ENCODE measurements at places on chromosomes 12 and 14. TPM values are rescaled to one million over a fixed set of nuclear protein-coding genes. Genes with fewer than 3 reads are reported as not detected.

DNA sequence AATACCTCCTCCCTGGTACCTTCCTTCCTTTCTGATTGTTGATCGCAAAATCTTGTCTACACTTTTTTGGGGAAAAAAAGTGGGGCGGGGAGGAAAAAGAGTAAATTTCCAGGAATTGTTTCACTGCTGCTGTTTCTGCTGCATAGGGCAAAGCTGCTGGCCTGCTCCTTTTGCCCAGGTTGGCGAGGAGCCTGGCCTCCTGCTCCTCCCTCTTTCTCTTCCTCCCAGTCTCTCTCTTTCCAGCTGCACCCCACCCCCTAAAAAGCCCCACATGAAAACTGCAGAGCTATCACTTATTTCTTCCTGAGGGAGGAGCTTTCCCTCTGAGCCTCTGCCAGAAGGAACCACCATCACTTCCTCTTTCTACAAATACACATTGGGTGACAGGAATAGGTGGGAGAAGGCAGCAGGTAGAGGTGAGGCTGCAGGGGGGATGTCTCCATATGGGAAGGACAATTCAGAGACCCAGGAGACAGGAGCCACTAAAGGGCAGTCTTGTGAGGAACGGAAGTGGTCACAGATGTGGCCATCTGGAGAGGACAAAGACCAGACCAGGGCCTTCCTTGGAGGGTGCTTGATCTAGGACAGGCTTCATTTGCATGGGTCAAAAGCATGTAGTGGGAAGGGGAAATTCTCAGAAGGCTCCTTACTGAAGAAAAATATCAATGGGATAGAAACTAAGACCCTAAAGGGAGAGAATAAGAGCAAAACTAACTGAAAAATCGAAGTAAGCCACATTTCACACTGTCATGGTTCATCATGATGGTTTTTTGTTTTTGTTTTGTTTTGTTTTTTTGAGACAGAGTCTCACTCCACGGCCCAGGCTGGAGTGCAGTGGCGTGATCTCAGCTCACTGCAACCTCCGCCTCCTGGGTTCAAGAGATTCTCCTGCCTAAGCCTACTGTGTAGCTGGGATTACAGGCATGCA, 14.8 kb downstream of the ZBTB39 start:
- DNase-seq = peak; percentile 17

- DNase-seq = no peak
These were observed 1.1 kb downstream of the MYF5 start for GRCh38 chr12:80717856-80718255.

DNA sequence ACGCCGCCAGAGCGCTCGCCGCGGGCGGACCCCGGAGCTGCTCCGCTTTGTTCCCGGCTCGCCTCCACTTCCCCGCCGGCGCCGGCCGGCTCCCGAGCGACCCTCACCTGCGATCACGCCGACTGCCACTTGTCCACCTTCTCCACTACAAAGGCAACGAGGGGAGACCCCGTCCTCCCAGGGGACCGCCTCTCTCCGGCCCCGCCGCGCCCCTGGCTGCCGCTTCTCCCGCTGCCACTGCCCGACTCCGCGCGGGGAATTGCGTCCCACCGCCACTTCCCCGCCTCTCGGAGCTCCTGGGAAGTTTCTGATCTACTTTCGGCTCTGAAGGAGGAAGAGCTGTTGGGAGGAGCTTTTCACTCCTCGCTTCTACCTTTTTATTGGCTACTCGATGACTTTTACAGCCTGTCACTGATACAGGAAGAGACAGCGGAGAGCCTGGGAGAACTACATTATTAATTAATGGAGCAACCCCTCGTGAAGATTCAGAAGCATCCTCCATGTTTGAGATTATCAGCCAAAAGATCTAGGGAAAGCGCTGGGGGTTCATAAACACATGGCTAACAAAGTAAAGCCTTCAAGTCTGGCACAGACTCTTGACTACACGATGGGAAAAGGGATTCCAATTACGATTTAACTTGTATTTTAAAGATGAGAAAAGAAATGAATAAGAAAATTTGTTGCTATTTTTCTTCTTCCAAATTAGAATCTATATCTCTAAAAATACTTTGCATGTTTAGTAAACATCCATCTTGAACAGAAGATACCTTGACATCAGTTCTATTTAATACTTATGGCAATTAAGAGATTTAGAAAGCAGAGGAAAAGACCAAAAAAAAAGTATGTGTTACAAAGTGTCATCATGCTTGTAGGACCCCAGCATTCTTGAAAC, at the start of gene BAZ1A:
TSS of gene BAZ1A (minus strand) at position 330 of the 892 bp plus-strand sequence. CDS start 756 bp downstream, outside the sequence.
- peak; percentile 67 for DNase-seq

DNA sequence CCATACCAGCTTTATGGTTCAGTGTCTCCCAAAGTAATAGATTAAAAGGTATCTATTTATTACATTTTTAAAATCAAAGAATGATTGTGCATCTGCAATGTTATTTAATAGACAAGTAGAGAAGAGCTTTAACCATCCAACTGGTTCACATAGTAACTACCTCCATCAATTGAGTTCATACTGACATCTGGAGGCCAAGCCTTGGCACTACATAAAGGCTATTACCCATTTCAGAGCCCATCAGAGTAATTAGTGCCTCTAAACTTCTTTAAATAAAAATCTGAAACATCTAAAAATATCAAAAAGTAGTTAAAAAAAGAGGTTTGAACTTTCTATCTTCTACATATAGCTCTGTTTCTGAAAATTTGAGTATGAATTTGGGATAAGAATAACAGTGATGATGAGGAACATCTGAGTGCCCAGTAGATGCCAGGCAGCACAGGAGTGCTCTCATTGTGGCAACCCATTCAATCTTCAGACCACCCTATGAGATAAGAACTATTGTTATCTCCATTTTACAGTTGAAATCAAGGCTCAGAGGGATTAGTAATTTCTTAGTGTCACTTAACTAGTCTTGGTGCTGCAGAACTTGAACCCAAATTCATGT, 132.9 kb upstream of the DAAM1 start:
- peak; percentile 66 for DNase-seq

GRCh38 chr14:96297000-96297399, 41.0 kb downstream of the BDKRB1 start:
- DNase-seq = no peak

GRCh38 chr14:93799989-93800921, 12.0 kb upstream of the PRIMA1 start:
- DNase-seq = no peak

GRCh38 chr12:52223406-52224039, 9.5 kb upstream of the KRT7 start:
- DNase-seq = no peak

DNA sequence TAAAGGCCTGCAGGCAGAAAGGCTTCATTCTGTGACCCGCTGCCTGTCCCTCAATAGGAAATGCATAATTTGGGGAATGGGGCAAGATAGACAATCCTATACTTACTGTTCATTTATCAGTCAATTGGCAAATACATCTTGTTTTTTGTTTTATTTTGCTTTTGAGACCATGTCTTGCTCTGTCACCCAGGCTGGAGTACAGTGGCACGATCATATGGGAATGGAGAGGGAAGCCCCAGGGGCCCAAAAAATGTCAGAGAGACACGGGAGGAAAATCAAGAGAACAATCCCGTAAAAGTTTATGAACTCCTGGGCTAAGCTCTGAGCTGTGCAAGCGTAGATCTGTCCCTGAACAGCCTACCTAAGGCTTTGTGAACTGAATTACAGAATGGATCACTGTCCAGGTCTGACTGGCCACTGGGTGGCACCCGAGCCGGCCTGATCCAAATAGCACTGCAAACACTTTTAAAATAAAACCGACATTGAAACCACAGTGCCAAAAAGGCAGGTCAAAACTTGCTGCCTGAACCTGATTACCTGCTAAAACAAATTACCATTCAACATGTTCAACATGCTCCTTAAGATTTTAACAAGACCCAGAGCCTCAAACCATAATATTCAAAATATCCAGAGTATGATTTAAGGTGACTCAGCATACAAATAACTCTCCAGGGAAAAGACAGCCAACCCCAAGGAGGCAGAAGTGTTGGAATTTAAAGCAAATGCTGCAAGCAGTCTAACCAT, 11.8 kb downstream of the COPS7A start:
- DNase-seq = peak; percentile 32

DNA sequence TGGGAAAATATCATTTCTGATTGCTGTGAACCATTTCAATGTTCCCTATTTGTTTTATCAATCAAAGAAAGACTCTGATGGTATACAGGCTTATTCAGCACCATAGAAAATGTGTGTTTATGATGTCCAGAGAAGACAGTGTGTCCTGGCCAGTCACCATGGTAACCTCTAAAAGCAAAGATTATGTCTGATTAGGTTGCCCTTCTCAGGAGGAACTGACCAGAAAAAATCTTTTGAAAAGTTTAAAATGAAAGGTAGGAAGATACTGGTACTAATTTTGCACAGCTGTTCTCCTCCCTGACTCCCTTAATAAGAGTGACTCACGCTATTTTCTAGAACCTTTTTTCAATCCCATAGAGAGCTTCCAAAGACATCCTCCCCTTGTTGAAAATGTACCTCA, 391.8 kb upstream of the DCN start:
- no peak for DNase-seq

DNA sequence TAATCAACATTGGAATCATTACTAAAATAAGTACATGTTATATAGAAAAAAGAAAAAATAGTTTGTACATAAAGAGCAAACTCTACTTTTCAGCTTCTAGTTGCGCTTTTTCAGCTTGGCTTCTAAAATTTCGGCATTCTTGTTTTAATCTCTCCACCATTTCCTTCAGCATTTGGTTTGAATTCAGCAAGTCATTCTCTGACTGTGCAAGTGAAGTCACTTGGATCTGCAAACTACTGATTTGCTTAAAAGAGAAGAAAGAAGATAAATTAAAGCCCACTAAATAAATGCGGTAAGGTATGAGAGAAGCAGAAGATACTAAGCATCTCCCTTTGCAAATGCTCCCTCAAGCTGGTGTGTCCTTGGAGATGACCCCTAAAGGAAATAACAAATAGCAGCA, 126.3 kb downstream of the CEP83 start:
- DNase-seq = no peak

- DNase-seq = peak; percentile 80
These were observed 3.8 kb upstream of the SMARCC2 start for GRCh38 chr12:56193025-56193578.

DNA sequence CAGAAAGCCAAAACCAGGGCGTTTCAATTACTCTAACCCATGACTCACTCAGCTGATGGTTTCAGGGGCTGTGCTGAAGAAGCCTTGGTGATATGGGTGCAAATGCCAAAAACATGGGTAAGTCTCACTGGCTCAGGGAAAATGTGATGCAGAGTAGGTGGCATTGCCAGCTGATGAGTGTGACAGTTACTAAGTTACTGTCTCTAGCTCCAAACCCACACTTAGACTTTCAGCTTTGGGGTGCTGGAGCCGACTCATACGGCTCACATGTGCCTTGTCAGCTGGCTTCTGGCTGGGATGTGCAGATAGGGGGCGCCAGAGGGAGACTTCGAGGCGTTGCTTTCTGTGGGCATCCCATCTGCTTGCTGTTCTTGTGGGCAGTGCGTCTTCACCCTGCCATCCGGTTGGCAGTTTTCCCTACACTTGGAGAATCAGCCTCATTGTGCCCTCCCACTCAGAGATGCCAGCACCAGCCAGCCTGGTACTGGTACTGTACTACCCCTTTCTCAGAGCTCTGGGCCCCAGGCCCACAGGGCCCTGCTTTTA, 11.1 kb upstream of the KRT7 start:
- no peak for DNase-seq

GRCh38 chr12:115667116-115667515, 610.4 kb downstream of the MED13L start:
- no peak for DNase-seq

DNA sequence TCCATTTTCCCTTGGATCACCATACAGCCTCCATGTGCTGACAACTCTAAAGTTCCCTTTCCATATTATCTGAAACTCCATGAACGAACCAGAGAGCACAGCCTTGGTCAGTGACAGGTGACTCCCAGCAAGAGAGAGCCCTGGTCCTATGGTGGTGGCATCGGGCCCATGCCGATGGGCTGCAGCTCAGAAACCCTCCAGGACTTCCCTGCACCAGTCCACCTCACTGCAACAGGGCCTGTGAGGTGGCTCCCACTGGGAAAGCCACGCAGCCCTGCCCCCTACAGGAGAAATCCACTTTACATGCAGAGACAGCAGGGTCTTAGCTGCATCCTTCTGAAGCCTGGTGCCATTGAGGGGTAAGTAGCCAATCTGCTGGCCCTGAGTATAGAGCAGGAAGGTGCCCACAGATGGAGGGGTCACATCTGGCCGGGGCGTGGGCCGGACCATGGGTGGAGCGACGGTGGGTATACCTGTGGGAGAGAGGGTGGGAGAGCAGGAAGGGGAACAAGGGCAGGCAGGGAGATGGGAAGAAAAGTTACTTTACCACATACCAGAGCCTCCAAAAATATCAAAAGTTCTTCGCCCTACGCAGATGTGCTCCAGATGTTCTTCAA, 24.7 kb downstream of the RTRAF start:
- no peak for DNase-seq

- peak; percentile 41 for DNase-seq
These were observed 757 bp downstream of the SLC25A3 start for GRCh38 chr12:98594050-98594835.

DNA sequence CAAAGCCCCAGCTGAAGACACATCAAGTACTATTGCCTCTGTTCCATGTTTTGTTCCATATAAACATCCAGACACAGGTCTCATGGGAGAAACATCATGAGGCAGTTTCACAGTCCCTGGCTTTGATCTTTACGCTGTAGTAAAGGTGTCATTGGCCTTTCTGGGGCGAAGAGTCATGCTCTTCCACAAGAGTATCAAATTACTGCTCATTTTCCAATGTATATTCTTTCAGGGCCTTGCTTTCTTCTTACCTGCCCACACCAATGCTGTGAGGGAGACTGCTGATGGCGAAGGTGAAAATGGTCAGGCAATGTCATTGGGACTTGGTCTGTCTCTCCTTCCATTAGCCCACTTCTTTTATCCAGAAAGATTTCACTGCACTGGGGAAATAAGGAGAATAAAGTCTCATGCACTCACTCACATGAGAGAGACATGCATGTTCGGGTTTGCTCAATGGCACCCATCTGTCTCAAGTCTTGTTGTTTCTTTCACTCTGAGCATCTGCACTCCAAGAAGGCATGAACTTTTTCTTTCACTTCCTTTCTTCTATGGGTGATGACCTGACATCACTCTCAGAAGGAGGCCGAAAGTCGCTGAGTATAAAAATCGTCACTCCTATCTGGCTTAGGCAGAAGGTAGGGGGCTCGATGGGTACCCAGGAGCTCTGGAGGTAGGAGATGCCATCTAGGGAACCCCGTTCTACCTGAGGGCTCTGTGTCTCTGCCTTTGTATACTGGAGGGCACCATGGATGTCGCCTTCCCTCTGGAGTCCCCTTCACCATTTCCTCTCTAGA, 1.3 kb upstream of the JDP2 start:
- DNase-seq = no peak

RPL10L gene
- polyA plus RNA-seq = not detected

MAP1LC3B2 gene
- polyA plus RNA-seq = 5.9 TPM

RPGRIP1 gene
- 0.26 TPM for polyA plus RNA-seq

HNF1A gene
- not detected for polyA plus RNA-seq

TMPRSS12 gene
- polyA plus RNA-seq = 0.19 TPM
